ENCODE measurements at places on chromosomes 6 and 20.
A peak's percentile ranks its signal among the peaks of the same experiment; 100 is the strongest.

DNA sequence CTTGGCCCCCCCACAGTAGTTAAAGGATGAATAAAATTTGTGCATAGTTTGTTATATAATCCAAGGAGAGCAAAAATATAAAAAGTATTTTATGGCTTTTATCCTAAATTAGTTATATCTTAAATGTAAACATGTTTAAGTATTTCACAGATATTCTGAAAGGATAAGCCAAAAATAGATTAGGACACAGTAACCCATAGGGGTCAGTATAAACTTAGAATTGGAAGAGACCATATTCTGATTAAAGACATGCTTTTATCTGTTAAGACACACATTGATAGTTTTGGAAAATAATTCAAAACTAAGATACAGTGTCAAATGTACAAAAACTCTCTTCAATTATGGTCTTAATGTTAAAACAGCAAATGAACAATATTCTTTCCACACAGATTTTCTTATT lies 4.5 kb upstream of the SERINC1 start:
- no peak for DNase-seq

DNA sequence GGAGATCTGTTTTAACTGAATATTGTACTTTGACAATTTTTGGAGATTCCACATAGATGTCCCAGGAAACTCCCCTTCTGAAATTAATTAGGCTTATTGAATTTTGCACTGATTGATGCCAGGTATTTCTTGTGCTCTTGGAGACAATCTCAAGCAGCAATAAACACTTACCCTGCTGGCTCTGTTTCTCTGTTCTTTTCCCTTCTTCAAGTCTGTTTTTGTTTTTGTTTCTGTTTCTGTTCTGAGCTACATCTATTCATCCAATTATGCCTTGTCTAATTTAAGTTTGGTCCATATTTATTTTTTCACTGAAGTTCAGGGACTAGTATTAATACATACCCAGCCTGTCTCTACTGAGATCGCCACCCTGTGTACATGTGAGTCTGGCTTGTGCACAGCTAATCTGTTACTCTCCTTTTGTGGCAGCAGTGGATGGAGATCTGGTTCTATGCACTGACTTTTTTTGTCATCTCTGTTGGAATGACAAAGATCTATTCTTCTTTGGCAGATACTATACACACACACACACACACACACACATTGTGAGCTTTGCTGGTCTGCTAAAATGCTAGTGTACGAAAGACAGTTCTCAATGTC lies 51.9 kb downstream of the IL22RA2 start:
- DNase-seq = no peak

DNA sequence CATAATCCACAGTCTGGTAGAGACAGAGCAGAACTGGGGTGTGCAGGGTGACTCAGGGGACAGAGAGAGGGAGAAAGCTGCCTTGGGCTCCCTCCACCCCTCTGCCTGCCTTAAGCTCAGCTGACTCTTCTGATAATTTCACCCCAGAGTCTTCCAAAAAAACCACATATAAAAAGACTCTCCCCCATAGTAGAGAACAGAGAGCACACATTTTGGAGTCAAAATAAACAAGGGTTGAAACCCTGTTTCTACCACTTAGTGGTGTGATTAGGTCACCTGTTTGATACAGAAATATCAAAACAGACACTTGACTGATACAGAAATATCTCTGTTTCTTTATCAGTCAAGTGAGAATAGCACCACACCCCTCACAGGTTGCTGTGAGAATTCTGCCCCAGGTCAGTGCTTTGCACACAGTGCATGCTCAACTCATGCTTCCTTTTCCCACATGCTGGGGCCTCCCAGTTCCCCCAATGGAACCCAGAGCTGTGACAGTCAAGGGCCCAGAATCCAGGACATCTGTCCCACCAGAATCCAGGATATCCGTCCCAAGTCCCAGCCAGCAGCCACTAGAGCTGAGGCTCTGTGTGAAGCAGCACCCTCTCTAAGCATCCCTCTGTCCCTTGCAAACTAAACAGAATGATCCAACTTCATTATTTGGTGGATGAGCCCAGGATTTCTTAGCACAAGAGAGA lies 1.2 kb downstream of the TREML2 start:
- no peak for DNase-seq

DNA sequence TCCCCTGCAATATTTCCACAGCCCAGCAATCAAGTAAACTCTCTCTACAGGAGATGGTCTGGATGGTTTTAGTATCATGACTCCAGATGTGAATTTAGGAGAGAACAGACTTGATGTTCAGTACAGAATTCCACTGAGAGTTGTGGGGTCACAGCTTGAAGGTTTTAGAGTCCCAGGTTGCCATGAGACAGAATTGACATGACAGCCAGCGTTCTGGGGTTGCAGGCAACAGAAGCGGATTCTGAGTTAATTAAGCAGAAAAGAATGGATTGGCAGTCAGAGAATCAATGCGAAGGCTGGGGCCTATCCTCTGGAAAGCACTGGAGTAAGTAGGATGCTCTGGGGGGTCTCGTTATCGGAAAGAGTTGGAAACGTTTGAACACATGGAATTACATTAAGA lies 2.4 kb upstream of the KIAA1755 start:
- DNase-seq = no peak

DNA sequence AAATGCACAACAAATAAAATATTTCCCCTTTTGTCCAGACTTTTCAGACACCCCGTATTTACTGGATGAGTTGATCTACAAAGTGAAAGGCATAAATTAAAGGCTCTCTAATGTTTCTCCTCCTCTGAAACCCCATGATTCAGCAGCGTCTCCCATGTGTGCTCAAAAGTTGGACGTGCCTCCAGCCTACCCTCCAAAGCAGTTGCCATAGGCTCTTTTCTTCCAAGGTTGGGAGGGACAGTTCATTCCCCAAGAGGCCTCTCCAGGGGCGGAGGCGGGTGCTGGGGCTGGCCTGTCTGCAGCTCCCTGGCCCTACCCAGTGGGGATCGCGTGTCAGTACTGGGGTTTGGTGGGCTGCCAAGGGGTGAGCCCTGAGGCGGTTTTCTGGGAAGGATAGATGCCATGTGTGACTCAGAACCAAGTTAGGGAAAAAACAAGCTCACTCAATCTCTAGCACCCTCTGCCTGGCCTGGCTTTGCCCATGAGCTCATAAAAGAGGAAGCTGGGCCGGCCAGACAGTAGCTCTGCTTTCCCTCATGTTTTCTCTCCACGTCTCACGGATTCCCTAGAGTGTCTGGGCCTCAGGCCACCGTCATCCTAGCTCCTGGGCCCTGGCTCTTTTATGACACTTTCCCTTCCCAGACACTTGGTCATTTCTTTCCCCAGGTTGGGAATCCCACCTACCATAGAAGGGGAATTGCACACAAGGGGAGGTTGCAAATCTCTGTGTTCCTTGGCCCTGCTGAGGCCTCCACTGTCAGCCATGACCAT lies 8.0 kb upstream of the IER3 start:
- peak; percentile 61 for DNase-seq
